ENCODE measurements at places on chromosomes 3 and 15. TPM values are rescaled to one million over a fixed set of nuclear protein-coding genes. Genes with fewer than 3 reads are reported as not detected.

DNA sequence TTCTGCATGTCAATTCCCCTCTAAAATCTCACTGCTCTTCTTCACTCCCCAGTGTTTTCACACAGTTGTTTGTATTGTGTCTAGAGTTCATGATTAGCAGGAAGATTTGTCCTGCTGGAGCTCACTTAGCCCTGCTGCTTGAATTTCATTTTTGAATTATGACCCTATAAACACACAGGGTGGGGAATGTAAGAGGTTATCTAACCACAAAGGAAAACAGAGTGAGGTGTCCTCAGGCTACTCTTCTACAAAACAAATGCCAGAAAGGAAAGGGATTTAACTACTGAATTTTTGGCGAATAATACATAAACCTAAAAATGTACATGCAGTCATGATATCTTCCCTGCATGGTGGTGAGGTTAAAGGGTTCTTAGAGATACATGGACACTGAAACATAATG is 215.1 kb upstream of the CNTN4 start:
- no peak for DNase-seq

GRCh38 chr3:160811237-160811548 is 55.2 kb downstream of the PPM1L start:
- DNase-seq, result no peak

GRCh38 chr3:165744025-165744424 is 93.2 kb downstream of the BCHE start:
- DNase-seq, result no peak

DNA sequence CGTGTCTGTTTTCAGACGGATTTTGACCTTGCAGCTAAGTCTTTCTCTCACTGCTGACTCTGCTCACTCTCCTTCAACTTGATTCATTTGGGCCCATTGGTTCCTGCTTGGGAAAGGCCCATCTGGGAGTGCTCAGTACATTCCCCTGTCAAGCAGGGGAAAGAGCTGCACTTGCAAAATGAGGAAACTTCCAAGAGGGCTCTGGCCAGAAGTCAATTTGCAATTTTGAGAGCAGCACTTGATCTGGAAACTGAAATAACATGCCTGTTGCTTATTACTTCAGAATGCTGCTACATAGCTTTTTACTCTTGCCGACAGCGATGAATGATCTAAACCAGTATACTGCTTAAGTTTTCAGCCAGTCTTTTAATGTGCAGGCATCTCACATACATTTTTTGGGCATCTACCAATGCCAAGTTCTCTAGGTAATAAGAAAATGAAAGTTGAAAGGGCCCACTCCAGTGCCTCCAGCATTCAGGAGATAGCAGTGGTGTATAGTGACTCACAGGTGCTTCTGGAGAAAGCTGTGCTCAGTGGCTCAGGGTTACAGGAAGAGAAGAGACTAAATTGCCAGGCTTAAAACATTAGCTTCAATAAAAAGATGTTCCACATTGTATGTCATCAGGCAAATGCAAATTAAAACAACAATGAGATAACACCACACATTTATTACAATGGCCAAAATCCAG is 70.1 kb upstream of the RORA start:
- no peak for DNase-seq

GRCh38 chr15:64050281-64051092 is 4.2 kb upstream of the DAPK2 start:
- DNase-seq, result no peak

DNA sequence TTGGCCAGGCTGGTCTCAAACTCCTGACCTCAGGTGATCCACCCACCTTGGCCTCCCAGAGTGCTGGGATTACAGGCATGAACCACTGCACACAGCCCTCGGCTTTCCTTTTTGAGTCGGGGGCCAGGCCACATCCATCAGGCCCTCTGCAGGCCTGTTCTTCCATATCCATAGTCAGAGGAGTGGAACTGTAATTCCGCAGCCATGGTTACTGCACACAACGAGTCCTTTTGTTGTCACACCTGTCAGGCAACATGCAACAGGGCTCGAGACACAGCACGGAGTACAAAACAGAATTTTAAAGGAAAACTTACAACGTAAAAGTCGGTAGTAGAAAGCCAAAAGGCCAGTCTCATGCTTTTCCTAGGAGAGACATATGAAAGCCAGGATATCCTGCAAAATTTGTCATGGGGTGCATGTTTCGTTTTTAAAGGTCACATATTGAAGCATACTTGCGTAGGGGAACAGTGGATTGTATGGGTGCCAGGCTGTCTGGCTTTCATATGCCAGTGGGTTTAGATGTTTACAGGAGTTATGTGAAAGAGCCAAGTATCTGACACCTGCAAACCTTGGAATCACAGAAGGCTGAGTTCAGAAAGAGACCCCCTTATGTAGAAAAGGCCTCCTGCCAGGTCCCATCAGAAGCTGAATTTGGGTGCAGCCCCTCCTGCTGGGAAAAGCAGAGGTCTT is 63.2 kb upstream of the LPP start:
- no peak for DNase-seq

GRCh38 chr15:44381236-44381635 is 46.2 kb upstream of the CTDSPL2 start:
- DNase-seq, result no peak

GRCh38 chr15:58458076-58458475 is 26.3 kb downstream of the LIPC start:
- DNase-seq, result no peak

DNA sequence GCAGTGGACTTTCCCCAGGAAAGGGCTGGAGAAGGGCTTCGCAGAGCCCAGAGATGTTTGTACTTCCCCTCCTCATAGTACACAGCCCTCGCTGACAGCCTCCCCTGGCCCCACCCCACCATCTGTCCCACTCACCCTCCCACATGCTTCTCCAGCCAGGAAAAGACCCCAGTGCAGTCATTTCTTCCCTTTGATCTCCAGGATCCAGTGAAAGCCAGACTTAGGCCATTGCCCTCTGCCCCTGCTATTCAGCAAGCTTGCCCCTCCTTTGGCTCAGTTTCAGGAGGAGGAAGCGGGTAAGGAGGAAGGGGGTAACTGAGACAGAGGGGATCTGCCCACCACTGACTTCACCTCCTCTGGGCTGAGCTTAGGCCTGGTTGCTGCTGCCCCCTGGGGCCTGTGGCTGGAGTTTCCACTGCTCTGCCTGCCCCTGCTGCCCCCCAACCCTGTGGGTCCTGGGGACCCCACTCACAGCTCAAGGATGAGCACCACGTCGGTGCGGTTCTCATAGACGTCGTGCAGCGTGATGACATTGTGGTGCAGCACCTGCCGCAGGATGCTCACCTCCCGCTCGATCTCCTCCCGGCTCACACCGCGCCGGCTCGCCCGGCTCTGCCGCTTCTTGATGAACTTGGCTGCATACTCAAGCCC is 63.1 kb downstream of the DAPK2 start:
- DNase-seq, result no peak

- DNase-seq, result peak; percentile 31
Observed at GRCh38 chr3:13343601-13344000, 76.5 kb downstream of the NUP210 start.

- peak; percentile 65 for DNase-seq
Observed at GRCh38 chr15:34436956-34437442, 609 bp downstream of the GOLGA8A start.

- no peak for DNase-seq
Observed at GRCh38 chr3:72458375-72458774, 389.9 kb downstream of the SHQ1 start.

DNA sequence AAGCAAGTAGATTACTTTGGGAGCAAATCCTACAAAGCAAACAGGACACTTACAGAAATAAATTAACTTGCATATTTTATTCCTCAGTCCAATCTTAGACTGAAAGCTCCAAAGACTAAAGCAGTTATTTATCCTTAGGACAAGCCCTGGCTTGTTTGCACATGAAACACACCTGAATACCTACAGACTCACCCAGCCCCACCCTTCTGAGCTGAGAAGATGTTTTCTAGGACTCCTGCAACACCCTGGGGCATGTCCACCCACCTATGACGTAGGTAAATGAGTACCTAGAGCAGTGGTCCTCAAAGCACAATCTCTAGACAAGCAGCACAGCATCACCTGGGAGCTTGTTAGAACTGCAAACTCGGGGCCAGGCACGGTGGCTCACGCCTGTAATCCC is 80.8 kb downstream of the ANXA2 start:
- no peak for DNase-seq

- no peak for DNase-seq
Observed at GRCh38 chr3:58066842-58067241, 58.6 kb downstream of the FLNB start.

GRCh38 chr3:125194061-125194848 is 18.3 kb downstream of the SLC12A8 start:
- no peak for DNase-seq

The PBRM1 gene
- total RNA-seq, result 83.2 TPM

The CTXN2 gene
- total RNA-seq, result not detected

The MAGI1 gene
- total RNA-seq, result not detected

The DUOXA2 gene
- total RNA-seq, result not detected

All from activated CD8-positive, alpha-beta T cell treated with anti-CD3 and anti-CD28 coated beads, Interleukin-2, amount 10 ng/mL, durations not matched to agents 7 days and 5 days (primary cell).